ENCODE measurements at places on chromosomes 4 and X. TPM values are rescaled to one million over a fixed set of nuclear protein-coding genes. Genes with fewer than 3 reads are reported as not detected.
A peak's percentile ranks its signal among the peaks of the same experiment; 100 is the strongest.

The BST1 gene
- total RNA-seq, result 1.6 TPM

The AWAT2 gene
- 3.9 TPM for total RNA-seq

The C4orf50 gene
- total RNA-seq, result 1.8 TPM

The PASD1 gene
- 34.1 TPM for total RNA-seq

DNA sequence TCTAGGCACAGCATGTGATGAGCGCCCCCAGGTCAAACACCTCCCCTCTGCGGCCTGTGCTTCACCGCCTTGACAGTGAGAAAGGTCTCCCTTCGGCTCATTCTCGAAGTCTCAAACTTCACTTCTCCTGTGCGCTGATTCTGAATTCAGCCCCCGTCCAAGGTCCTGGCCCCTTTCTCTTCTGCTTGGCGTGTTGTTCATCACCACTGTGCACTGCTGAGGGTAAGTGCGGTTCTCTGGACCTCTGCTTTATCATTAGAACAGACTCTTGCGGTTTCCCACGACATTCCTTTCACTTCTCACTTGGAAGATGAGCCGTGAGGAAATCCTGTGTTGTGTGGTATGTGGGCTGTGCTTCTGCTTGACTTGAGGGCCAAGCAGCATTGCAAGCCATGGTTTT lies 11.9 kb downstream of the HTT-AS start:
- DNase-seq, result no peak

DNA sequence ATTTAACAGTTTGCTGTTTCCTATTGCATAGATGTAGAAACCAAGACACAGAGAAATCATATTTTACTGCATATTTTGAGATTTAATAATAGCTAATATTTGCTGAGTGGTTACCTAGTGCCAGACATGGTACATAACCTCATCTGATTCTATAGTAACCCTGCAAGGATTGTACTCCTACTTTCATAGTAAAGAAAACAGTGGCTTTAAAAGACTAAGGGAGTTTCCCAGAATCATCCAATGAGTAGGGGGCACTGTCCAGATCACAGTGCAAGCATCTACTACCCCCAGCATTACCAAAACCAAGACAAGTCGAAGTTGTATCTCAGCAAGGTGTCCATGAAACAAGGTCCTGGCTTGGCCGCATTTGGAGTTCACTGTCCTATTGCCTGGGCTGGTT lies 224.5 kb upstream of the TENM3 start:
- DNase-seq, result no peak

DNA sequence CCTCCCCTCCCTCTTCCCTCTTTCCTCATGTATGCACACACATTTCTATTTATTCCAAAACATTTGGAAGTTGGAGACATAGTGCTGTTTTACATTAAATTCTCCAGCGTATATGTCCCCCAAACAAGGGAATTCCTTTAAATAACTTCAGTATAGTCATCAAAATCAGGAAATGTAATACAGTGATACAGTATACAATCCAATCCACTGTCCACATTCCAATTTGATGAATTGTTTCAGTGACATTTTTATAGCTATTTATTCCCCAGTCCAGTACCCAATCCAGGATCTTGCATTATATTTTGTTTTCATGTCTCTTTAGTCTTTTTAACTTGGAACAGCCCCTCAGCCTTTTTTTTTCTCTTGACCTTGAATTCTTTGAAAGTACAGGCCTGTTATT lies 233.0 kb downstream of the DKK2 start:
- no peak for DNase-seq

- DNase-seq, result peak; percentile 67
These were observed 80.3 kb upstream of the LSM6 start for GRCh38 chr4:146095091-146095690.

- peak; percentile 94 for DNase-seq
These were observed 1578.3 kb upstream of the TENM3 start for GRCh38 chr4:180664766-180665368.

DNA sequence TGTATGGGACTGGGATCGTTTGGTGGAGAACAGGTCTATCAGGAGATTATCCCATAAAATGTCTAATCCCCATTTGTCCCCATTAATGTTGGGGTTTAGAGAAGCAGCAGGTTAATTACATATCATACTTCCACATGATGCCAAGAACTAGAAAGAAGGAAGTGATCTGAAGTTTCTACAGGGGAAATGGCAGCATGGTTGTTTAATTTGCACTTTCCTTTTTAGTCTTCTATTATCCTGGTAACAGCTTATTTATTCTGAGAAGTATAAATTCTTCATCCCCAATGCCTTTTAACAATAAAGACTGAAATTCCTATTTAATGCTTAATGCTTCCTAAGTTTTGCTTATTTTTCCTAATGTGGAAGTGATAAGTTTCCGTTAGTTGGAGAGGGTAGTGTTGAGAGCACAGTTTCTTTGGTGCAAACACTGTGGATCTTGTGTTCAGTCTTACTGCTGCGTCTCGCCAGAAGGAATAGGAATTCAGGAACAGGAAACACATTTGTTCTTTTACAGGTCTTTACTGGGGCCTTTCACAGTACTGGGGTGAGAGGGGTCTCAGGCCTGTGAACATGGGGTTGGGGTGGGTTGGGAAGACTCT lies 59.5 kb upstream of the TADA2B start:
- no peak for DNase-seq

DNA sequence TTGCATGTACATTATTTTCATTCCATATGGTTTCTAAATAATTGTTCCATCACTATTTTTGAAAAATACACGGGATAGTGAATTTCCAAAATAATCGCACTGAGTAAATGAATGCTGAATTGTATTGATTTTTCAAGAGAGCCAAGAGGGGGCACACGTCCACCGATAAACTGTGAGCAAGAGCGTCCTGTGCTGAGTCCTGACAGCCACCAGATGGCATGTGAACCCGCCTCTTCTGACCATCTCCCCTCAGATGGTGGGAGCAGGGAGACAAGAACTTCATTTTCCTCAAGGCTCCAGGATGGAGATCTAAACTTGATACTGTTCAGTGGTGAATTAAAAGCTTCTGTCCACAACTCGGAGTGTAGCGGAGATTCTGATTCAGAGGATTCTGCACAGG lies 30.6 kb upstream of the IL9R start:
- peak; percentile 17 for DNase-seq

DNA sequence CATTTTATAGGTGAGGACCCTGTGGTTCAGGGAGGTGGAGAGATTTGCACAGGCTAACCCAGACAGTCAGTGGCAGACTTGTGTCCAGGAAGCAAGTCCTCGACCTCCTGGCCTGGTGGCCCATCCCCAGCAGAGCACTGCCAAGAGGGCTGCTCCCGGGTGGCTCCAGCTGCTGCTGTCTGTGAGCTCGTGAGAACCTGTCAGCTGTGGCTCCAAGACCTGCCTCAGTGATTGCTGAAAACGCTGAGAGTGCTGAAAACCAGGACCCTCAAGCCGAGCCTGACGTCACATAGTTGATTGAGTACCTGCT lies 74.2 kb downstream of the RTL9 start:
- no peak for DNase-seq

DNA sequence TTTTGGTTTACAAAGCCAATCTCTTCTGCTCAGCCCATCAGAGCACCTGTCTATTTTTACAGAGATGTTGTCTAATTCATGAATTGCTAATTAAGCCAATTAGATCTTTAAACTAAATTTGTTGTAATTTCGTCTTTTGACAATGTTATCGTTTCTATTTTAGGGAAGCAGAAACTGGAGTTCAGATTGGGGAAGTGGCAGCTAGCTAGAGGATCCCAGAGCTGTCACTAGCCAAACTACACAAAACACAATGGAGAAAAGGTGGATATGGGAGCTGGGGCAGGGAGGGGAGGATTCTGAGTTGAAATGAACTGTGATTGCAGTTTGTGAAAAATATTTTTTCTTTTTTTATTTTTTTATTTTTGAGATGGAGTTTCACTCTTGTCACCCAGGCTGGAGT lies 35.8 kb downstream of the CASP3 start:
- DNase-seq, result no peak

GRCh38 chr4:113069212-113069892 lies 19.9 kb downstream of the ANK2 start:
- no peak for DNase-seq
